ENCODE measurements at places on chromosomes 1 and 21. TPM values are rescaled to one million over a fixed set of nuclear protein-coding genes. Genes with fewer than 3 reads are reported as not detected.

TNFSF18 gene
- total RNA-seq, result not detected

- DNase-seq, result no peak
- no peaks in the 10 kb centered on the region for H3K36me3 ChIP-seq
- H3K4me3 ChIP-seq, result no peak overlapping the region
Observed at GRCh38 chr1:96104506-96104905, 617.1 kb upstream of the PTBP2 start.

DNA sequence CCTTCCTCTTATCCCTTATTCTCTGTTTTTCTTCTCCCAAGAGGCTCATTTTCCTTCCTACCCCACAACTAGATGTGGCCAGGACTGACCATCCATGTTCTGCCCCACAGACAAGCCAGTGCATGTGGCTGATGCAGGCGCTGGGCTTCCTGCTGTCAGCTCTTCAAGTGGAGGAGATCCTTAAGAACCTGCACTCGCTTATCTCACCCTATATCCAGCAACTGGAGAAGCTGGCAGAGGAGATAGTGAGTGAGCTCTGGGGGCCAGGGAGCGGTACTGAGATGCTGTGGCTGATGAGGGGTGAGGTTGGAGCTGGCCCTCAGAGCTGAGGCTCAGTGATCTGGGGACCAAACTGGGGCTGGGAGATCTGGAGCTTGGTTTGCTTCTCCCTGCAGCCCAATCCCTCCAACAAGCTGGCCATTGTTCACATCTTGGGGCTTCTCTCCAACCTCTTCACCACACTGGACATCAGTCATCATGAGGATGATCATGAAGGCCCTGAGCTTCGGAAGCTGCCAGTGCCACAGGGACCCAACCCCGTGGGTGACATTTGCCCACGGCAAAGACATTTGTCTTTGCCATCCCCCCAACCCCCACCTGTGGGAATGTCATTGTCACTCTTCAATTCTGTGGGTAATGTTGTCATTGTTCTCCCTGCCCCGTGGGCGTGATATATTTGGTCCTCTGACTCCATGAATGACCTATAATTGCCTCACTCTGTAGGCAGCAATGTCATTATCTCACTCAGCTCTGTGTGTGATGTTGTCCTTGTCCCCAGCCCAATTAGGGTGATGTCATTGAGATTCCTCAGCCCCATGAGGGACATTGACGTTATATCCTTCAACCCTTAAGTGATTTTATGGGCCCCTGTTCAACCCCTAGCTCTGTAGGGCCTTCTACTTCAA lies 11.2 kb upstream of the DPH2 start:
- no peak overlapping the region for H3K4me3 ChIP-seq
- no peak for DNase-seq
- H3K36me3 ChIP-seq, result no peaks in the 10 kb centered on the region
- H3K4me1 ChIP-seq, result no peaks in the 10 kb centered on the region
- H3K27ac ChIP-seq, result no peak overlapping the region
- no peaks in the 10 kb centered on the region for H3K27me3 ChIP-seq

DNA sequence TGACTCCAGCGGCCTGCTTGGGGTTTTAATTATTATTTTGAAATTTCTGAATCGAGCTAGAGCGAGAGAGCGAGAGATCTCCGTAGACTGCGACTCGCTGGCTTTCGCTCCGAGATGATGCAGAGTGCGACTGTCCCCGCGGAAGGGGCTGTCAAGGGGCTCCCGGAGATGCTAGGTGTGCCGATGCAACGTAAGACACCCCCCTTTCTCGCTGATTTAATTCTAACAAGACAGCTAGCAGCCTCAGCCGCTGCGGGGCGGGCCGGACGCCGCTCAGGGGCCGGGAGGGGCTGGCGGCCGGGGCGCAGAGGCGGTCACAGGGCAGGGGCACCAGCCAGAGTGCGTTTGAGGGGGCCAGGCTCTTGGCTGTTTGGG lies 339 bp downstream of the LHX4 start:
- no peak overlapping the region for H3K27ac ChIP-seq
- H3K4me1 ChIP-seq, result peaks cover 21% of the 10 kb centered on the region
- no peak for DNase-seq
- peak overlapping the region; percentile 35 for H3K4me3 ChIP-seq
- peaks cover 44% of the 10 kb centered on the region for H3K27me3 ChIP-seq
- H3K36me3 ChIP-seq, result no peaks in the 10 kb centered on the region

LCE6A gene
- total RNA-seq, result not detected

HAO2 gene
- not detected for total RNA-seq

DNA sequence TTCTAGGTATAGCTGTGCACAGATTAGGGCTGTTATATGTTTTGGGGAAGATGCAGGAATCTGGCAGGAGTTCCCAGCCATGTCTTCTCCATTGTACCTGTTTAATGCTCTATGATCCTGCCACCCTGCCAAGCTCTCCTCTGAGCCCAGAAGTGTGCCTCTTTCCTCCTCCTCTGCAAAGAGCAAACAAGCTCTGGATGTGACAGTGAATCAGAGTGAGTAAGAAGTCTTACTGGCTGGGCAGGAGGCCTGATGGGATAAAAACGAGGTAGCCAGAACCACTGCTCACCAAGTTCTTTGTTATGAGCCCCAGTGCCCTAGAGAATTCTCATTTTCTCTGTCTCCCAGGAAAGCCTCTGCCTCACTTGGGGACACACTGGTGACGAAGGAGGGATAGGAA lies 69.0 kb downstream of the BRINP2 start:
- H3K4me1 ChIP-seq, result no peaks in the 10 kb centered on the region
- no peaks in the 10 kb centered on the region for H3K36me3 ChIP-seq
- no peaks in the 10 kb centered on the region for H3K27me3 ChIP-seq
- H3K27ac ChIP-seq, result no peak overlapping the region
- DNase-seq, result no peak

All from naive thymus-derived CD4-positive, alpha-beta T cell (primary cell).